ENCODE measurements at places on chromosomes 12 and 14.
A peak's percentile ranks its signal among the peaks of the same experiment; 100 is the strongest.

DNA sequence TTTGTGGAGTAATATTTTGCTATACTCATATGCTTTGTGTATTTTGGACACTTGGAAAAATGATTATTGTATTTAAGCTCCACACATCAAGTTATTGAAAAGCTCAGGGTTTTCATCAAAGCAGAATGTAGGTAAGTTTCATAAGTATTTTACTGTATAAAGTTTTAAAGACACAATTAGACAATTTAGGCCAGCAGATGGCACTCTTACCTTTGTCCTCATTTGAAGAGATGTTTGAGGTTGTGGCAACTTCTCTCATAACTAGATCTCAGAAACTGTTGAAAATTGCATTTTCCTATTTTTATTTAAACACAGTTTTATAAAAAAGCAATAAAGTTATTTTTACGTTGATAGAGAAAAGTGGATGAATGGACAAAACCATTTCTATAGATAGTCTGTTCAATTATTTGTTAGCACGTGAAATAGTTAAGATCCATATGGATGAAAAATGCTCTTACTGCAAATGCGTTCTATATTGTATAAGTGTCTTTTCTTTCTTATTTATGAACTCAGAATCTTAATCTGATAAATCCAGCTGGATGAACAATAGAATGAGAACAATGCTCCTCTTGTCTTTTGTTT, 300.0 kb downstream of the AEBP2 start:
- peak; percentile 23 for DNase-seq

DNA sequence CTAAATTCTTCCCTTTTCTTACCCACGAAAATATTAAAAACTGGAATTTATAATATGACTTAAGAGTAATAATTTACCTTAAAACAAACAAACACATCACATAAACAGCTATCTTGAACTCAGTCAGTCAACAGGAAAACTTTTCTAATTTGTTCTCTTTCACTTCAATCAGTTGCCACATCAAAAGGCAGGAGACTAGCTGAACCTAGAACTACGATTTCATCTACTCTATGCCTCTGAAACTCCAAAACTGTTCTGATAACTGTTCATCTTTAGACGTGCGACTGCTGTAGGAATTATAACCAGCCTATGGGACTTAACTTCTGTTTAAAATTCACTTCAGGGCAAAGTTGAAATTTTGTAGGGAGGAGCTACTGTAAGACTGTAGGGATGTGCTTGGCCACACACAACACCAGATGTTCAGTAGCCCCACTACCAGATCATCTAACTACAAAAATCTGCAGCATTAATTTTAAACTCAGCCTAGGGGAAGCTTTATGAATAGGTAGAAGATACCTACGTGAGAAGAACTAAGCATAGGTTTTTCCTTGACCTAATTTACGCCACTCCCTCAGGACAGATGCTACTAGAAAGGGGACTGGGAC, 7.6 kb upstream of the RAD51AP1 start:
- no peak for DNase-seq

DNA sequence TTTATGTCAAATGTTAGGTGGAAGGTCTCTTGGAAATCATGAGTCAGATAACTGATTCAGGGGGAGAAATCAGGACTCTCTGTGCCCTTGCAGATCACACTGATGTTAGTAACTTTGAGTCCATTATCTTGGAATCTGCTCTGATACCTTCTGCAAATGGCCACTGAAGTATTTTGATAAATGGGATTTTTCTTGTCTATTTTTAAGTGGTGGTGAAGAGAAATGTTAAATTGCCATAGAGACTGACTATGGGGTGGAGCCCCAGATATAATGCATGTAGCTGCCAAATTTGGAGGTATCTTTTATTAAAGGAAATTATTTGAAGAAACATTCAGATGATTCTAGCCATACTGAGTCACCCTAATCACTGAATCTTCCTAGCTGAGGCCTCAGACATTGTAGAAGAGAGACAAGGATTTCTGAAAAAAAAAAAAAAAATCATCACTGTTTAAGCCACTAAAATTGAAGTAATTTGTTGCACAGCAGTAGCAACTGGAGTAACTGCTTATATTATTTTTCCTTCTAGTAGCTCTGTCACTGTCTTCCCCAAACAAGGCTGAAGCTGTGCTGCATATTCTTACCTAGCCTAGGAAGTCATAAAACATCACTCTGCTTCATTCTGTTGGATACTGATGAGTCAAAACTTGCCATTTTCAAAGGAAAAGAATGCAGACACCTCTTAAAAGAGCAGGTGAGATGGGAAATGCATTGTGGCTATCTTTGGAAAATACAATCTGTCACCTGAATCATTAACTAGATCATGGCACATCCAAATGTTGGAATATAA, 36.0 kb upstream of the CLEC14A start:
- DNase-seq: no peak

- no peak for DNase-seq
These were observed 36.8 kb downstream of the ZFP36L1 start for GRCh38 chr14:68756000-68756481.

- no peak for DNase-seq
These were observed 317.7 kb upstream of the LRFN5 start for GRCh38 chr14:41289025-41289424.

- no peak for DNase-seq
These were observed 1.4 kb upstream of the JAG2 start for GRCh38 chr14:105169776-105170655.

- DNase-seq: no peak
These were observed 68.2 kb downstream of the DAD1 start for GRCh38 chr14:22520796-22521195.

- DNase-seq: no peak
These were observed 15.7 kb downstream of the ABHD4 start for GRCh38 chr14:22613736-22614239.

DNA sequence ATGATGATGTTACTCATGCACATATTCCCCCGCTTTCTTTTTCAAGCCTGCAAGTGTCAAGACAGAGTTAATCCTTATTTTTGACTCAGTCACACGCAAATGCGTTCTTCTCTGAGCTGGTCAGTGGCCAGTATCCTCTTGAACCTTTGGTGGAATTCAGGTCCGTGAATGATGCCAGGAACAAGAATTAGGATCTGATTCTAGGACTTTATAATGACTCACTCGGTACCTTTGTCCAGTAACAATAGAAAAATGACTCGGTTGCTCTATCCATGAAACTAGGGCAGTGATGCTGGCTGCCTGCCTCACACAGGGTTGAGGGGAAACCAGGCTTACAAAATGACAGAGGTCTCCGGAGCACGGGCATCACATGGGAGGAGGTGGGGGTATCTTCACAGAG, 185.8 kb upstream of the NUDT4 start:
- no peak for DNase-seq

DNA sequence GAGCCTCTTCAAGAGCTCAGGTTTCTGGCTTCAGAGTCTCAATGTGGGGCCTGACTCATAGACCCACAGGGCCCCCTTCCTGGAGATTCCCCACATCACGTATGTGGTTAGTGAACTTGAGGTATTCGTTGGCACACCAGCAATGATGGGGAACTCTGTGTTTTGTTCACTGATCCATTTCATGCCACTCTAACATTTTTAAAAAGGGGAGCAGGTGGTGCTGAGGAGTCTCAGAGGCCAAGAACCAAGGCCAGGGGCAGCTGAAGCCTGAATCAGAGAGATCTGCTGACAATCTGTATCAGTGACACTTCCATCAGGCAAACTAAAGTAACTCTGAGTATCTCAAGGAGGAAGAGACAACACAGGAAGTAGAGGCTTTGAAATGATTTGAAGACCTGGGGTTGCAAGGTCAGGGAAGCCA, 323.4 kb downstream of the VRK1 start:
- DNase-seq: no peak

DNA sequence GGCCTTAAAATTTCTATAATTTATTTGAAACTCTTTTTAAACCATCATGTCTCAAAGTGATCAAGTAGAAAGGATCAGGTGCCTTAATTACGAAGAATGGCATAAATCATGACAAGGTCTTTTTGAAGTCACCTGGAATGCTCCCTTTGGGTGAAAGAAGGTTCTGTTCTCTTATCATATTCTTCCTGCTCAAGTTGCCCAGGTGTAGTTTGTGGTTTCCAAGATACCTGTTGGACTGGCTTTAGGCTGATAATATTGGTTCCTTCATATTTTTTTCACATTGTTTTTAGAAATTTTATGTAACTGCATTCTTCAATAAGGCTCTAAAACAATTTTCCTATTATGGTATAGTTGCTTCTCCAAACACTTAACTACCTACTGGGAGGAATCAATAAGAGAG, 29.2 kb downstream of the RASSF3 start:
- no peak for DNase-seq

DNA sequence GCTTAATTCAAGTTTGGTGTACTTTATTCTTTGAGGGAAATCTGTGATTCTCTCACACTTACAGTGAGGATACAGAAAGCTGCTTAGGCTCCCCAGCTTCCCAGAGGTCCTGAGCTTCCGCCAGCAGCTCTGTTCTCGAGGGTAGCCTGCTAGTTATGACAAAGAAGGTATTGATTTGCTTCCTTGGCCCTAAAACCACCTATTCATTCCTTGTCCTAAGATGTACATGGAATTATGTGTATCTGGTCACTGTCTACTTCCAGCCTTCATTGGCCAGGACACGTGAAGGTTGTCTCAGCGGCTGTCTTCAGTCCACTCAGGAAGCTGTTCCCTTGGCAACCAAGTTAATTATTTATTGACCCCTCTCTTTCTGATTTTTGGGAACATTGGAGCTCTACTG, 55.7 kb downstream of the GALNT8 start:
- no peak for DNase-seq
